Naive thymus-derived CD4-positive, alpha-beta T cell (primary cell): ENCODE measurements at places on chromosomes 2 and 18. TPM values are rescaled to one million over a fixed set of nuclear protein-coding genes. Genes with fewer than 3 reads are reported as not detected.
A peak's percentile ranks its signal among the peaks of the same experiment; 100 is the strongest.

ZNF804A gene
- total RNA-seq, result not detected

- no peak for DNase-seq
Observed at GRCh38 chr2:45901468-45902032, 250.1 kb downstream of the PRKCE start.

DNA sequence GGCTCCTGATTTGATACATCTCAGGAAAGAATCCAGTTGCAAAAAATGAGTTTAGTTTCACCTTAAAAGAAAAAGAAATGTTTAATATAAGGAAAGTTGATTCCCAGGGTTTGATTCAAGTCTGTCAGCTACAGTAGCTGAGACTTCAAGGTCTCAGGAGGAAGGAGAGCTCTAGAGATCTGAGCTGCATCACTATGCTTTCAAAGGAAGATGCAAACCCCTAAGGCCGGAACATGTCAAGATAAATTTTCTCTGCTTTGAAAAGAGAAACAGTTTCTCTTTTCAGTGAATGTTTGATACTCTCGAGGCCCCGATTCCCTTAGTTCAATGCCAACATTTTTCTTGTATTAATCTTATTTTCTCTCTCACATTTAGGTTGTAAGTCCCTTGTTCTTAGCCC, 128.6 kb downstream of the RGPD3 start:
- peak; percentile 7 for DNase-seq

- DNase-seq, result no peak
Observed at GRCh38 chr18:66895631-66896030, 291.7 kb upstream of the CDH19 start.

ARMC9 gene
- 2.0 TPM for total RNA-seq
